ENCODE measurements at places on chromosomes 16 and 17.

DNA sequence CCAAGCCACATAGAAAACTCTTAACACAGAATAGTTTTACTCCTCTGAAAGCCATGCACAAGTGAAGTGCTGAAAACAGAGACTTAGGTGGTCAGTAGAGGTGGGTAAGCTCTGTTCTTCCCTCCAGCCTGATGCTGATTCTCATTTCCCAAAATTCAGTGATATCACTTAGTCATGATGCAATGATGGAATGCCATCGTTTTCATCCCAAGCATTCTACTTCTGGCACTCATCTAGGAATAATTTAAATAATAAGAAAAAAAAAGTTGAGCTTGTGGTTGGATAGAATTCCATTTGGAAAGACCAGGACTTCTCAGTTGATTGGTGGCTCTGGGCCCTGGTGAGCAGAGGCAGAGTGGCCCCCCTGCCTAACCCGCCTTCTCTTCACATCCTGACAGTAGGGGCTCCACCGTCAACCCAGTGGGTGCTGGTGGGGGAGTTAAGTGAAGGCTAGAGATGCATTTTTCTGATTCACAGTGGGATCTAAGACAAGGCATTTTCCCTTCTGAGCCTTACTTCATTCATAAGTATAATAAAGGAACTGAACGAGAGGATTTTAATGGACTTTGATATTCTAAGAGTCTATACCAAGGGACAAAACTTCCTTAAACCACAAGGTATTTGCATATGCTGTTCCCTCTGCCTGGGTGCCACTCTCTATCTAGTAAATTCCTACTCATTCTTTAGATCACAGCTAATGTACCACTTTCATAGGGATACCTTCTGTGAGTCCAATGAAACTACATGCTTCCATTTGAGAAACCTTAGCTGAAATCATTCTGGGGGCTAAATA, 310.3 kb upstream of the DYNLRB2 start:
- no peak for DNase-seq

GRCh38 chr17:41098481-41098880, 539 bp upstream of the KRTAP4-8 start:
- no peak for DNase-seq

DNA sequence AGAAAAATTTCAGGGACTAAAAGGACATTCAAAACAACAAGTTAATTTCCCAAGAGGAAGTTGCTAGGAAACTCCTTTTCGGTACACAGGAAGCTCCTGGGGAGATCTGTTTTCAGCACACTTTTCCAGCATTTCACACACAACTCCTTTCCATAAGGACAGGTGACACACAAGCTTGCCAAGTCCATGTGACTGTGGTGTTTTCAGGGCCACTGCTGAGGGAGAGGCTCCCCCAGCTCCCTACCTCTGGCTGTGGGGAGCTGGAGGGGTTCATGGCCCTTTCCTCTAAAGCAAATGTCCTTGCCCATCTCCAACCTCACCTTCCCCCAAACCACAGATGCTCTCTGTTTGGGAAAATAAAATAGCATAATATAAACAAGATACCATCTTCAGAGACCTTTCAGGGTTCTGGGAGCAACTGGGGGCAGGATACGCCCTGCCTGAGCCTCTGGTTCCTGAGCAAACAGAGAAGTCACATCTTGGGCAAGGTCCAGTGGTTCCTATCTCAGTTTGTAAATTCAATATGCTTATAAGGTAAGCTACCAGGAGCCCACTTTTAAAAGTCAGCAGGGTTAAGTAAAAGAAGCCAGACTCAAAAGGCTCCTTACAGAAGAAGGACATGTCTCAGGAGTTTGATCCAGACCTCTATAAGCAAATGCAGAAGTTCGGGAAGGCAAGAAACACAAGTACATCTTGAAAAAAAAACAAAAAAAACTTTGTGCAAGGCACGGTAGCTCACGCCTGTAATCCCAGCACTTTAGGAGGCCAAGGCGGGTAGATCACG, 3.0 kb downstream of the PDZD9 start:
- no peak for DNase-seq

GRCh38 chr17:82517230-82517865, 2.2 kb upstream of the FOXK2 start:
- no peak for DNase-seq

DNA sequence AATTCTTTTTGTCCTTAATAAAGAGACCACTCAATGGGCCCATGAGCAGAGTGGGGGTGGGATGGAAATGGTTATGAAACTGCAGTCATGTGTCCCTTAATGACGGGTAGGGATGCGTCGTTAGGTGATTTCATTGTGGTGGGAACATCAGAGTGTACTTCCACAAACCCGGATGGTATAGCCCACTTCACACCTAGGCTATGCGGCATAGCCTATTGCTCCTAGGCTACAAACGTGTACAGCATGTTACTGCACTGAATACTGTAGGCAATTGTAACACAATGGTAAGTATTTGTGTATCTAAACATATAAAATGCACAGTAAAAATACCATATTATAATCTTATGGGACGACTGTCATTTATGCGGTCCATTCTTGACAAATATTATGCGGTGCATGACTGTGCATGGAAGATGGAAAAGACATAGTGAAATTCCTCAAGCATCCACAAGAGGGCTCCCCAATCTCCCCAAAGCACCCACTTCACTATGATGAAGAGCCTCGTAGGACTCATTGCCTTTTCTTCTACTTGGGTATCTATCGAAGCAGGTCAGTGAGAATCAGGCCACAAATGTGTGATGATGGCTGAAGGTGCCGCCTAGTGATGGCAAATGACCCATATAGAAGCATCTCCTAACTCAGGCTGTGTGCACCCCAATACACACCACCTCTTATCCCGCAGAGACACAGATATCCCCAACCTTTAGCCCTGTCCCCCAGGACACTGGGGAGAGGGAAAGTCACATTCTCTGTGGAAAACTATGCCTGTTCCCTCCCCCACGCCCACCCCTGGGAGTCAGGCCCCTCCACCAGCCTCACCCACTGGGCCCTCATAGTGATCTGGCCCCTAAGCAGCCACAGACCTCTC, 43.5 kb downstream of the TBX21 start:
- DNase-seq = no peak

DNA sequence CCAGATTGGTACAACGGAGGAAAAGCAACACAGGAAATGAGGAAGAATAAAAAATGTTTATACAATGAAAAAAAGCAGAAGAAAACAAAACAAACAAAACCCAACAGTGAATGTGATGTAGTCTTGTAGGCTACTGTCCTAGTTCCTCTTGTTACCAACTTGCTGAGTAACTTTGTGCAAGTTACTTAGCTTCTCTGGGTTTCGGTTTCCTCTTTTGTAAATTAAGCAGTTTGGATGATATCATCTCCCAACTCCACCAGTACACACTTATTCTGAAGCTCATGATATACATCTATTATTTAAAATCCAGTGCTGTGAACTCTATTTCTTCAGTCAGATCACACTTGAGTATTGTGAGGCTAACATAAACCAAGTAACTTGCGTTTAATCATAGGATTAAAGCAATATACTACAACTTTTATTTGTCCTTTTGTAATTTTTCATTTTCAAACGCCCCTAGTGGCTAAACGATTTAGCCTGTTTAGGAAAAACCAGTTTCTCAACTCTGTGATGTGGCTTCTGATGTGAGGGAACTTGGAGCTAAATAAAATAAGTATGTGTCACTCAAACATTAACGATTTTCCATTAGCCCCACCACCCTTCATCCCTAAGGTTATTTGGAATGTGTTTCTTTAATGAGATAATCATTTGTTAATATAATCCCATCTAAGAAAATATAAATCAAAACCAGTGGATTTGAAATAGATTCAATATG, 1.4 kb upstream of the UNK start:
- DNase-seq = no peak

- DNase-seq = no peak
Observed at GRCh38 chr17:73267648-73268537, 6.2 kb upstream of the CPSF4L start.

DNA sequence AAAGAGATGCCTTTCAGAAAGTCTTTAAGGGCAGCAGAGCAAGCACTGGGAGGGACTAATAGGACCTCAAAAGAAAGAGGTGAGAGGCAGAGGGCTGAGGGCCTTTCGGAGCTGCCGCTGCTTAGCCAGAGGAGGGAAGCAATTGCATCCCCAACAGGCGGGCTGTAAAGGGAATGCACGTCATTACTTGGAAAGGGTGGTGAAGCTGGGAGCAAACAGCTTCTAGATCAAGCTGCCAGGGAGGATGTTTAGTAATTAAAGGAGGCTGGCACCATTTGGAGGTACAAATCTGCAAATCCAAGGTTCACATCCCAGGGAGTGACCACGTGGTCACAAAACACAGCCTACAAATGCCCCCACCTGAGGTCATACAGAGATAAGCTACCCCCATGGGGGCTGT, 429.0 kb upstream of the RBFOX1 start:
- DNase-seq = no peak

- no peak for DNase-seq
Observed at GRCh38 chr17:32596628-32597027, 109.8 kb downstream of the CDK5R1 start.

GRCh38 chr17:19000531-19001325, 3.8 kb downstream of the FAM83G start:
- DNase-seq = no peak

GRCh38 chr17:45677770-45678169, 106.3 kb upstream of the CRHR1 start:
- DNase-seq = no peak

- DNase-seq = no peak
Observed at GRCh38 chr16:12590963-12591362, 212.7 kb downstream of the CPPED1 start.

- DNase-seq = no peak
Observed at GRCh38 chr16:6777624-6778023, 555.0 kb upstream of the RBFOX1 start.

DNA sequence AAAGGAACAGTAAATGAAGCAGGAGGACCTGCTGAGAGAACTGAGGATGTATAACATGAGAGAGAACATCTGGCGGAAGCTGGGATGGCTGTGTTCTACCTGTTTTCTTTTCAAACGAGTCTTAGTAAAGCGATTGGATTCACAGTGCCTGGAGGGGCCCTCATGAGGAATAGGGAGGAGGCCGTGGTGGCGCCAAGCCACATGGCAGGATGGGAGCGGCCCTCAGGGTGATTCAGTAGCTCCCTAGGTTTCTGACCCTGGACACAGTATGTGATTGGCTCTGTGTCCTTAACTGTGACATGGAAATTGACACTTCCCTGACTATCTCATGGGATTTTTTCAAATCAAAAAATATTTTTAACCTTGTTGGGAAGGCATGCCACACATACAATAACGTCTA, 32.1 kb downstream of the USP43 start:
- DNase-seq = no peak

- no peak for DNase-seq
Observed at GRCh38 chr16:17748044-17748719, 277.4 kb upstream of the XYLT1 start.

DNA sequence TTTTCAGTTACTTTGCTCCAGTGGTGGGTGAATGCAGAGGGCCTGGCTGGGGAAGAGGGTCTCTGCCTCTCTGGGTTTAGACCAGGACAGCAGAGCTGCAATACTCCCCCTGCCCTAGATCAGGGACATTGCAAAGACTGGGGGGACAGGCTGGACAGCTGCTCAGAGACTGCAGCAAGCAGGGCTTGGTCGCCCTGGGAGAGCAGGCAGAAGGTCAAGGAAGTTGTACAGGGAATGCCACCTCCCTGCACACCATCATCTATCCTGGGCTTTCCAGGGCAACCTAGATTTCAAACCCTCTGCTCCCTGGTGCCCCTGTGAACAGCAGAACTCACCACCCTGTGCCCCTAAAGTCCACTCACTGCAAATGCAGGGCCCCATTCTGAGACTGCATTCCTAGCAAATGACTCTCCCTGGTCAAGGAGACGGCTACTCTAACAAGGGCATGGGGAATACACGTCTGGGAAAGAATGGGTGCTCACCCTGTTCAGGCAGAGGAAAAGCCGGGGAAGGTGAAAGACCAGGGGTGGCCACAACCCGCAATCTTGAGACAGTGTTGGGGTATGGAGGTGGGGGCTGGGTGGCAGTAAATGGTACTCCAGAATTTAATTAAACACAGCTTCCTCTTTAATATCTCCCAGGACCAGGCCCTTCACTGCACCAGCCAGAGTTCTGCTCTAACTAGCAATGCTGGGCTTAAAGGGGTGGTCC, 1.0 kb downstream of the KIFC3 start:
- no peak for DNase-seq

GRCh38 chr16:87653234-87653633, 50.9 kb downstream of the JPH3 start:
- no peak for DNase-seq

GRCh38 chr17:66462010-66462409, 159.6 kb downstream of the PRKCA start:
- DNase-seq = no peak

DNA sequence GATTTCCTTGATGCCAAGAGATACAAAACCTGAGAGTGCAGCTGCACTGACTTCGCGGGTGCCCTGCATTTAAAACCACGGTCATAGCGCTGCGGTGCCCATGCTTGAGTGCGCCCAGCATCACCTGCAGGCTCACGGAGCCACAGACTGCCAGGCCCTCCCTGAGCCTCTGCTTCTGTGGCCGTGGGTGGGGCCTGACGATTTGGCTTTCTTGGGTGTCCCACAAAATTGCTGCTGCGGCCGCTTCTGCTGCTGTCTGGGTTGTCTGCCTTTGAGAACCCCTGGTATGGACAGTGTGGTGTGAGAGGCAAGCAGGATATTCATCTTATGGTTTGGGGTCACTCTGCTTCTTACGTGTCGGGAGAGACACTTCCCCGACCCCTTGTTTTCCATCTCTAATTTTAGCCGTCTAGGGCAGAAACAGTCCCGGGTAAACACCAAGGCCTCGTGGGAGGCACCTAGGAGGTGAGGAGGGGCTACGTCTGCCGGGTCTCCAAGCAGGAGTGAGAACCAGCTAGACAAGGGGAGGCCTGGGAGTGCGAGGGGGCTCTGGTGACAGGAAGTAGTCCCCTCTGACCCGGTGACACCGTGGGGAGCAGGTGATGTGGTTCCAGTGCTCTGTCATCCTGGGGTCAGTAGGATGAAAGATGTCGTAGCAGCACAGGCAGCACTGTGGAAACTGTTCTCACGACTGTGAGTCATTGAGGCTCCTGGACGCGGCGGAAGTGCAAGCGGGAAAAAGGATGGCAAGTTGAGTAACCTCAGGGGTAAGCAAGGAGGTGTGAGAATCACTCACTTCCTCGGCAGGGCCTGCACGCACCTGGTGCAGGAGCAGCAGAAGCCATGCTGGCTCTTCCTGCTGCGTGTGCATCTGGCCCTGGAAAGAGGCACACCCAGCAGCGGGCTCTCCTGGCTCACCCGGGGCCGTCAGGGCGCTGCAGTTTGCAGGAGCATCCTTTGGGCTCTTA, 176.3 kb downstream of the RPTOR start:
- DNase-seq = peak; percentile 54

- DNase-seq = no peak
Observed at GRCh38 chr16:59683709-59684108, 949.6 kb upstream of the GOT2 start.

DNA sequence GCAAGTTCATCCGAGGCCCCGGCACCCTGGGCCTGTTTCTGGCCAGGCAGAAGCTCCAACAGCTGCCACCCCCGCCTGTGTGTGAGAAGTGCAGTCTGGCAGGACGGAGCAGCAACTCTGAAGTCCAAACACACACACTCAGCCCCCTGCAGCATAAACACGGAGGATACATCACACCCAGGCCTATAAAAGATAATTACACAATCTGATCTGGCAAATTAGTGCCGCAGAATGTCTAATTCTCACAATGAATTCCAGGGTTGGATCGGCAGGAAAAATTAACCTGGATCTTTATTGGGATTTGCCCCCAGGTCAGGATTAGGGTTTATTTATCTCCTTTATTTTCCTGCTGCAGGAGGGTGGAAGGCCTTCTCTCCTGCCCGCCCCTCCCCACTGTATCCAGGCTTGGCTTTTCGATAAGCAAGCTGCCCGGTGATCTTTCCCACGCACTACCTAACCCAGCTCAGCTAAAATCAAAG, 311.4 kb downstream of the SOX9 start:
- no peak for DNase-seq

Data from T-helper 22 cell (primary cell).